Eye (tissue), 1 donor: ENCODE measurements at places on chromosomes 11 and 22.
A peak's percentile ranks its signal among the peaks of the same experiment; 100 is the strongest.

GRCh38 chr22:44758344-44758973, 6.1 kb downstream of the ARHGAP8 start:
- peak; percentile 71 for DNase-seq

DNA sequence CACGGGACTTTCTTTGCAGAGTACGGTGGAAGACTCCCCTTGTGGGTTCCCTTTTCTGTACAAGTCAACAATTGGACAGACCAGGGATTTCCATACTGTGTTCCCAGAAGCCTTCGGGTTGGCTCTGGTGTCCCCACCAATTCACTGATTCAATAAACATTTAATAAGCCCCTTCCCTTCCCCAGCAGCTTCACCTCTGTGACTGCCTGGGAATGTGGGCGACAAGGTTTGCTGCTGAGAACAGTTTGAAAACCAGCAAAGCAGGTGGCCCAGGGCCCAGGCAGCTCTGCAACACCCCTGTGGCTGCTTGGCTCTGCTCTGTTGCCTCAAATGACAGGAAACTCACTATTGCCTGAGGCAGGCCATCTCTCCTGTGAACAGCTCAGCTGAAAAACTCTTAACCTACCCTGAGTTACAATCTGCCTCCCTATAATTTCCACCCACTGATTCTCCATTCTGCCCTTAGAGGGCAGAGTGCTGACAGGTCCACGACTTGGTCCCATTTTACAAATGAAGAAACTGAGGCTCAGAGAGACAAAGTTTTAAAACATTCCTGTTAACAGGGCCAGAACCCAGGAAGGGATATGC, 10.4 kb downstream of the ADORA2A start:
- no peak for DNase-seq

DNA sequence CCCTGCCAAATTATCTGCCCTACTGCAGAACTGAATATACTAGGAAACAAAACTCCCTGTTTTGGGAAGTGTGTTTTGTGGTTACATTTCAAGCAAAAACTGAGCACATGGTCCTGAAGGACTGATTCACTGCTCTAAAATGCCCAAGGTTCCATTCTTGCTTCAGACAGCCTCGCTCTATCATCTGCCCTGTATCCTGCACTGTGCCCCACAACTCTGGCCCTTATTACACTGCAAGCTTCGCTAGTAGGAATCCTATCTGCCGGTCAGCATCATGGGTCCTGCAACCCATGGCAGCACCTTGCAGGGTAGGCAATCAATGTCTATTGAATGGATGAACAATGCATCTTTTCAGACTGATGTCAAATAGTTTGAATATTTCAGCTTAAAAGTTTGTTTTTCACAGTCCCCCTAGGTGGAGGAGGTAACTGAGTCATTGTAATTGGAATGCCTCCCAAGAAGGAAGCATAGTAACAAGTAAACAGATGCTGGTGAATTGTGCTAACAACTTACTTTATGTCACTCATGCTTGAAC, 21.3 kb downstream of the LAYN start:
- no peak for DNase-seq

- no peak for DNase-seq
Measured at GRCh38 chr11:73186294-73186850, 31.7 kb upstream of the P2RY2 start.

GRCh38 chr11:84825106-84825660, 802.0 kb downstream of the DLG2 start:
- DNase-seq: no peak

DNA sequence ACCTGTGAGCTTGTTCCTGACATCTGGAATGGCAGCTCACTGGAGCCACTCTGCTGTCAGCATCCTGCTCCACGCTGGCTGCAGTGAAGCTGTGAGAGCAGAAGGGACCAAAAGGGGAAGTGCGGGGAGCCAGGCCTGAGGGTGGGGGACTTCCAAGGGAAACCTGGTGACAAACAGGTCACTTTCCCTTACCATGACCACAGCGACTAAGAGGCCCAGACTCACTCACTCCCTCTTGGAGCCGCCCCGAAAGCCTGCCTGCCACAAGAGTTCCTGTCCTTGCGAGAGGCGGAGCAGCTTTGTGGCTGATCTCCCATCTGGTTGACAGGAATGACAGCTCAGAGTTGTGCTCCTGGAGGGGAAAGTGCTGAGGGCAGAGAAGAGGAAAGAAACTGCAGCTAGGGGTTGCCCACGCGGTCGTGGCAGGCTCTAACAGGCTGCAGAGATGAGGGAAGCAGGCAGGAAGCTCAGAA, 183.8 kb upstream of the NTM start:
- peak; percentile 78 for DNase-seq

DNA sequence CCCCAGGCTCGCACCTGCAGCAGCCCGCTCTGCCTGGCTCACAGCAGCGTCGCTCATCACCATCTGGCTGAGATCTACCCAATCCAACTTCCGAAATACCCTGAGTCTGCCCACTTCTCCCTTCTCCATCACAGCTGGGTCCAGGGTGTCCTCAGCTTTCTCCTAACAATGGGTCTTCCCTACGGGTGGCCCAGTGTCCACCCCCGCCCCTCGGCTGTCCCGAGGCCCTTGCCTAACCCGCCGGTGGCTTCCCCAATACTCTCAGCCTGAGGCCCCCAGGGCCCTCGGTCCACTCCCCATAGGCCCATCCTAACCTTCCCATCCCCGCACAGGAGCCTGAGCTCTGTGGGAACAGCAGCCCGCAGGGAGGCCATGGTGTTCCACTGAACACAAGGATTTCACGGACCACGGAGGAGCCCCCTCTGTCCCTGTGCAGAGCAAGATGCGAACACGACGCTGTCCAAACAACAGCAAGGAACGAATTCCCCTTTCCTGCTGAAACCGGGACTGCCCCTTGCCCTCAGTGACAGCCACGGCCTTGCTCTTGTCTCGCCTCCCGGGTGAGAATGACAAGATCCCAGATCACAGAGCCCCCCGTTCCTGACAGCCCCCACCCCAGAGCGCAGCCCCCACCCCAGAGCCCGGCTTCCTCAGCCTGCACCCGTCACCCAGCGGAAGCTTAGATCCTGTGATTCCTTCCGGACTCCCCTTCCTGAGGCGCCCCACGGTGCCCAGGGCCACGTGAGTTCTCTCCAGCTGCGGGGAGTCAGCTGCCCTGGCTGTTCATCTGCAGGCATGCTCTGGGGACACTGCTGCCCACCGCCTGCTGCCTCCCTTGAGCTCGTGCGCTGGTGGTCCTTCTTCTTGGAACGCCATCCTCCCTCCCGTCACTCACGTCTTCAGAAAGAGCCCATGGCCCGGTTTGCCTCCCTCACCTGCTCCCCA, 48.8 kb upstream of the CARS1 start:
- no peak for DNase-seq

GRCh38 chr22:38989466-38989865, 7.3 kb downstream of the APOBEC3B start:
- no peak for DNase-seq

DNA sequence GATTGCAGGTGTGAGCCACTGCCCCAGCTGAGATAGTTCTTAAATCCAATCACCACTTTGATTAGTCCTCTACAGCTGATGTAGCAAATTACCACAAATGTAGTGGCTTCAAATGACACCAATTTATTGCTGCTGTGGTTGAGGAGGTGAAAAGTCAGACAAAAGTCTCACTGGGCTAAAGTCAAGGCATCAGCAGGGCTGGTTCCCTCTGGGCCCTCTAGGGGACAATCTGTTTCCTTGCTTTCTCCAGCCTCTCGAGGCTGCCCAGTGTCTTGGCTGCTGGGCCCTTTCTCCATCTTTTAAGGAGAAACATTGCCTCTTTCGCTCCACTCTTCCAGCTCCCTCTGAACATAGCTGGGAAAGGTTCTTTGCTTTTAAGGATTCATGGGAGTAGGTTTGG, 50.5 kb upstream of the SHANK2 start:
- no peak for DNase-seq

GRCh38 chr11:115084231-115084630, 405.9 kb downstream of the NXPE2 start:
- peak; percentile 92 for DNase-seq

DNA sequence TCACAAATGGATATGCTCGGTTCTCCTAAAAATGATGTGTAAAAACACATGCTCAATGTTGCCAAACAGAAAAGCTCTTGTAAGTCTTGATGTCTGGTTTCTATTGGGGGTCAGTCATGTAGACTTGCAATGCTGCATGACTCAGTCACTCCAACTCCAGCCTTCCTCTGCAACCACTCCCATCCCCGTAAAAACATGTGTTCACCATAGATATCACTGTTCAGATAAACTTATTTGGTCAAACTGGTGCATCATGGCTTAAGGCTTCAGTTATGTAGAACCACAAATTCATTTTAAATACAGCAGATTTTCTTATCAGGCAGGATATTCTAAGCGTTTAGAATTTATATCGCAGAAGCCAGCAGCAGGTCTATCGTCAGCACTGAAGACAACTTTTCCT, 298.4 kb upstream of the LUZP2 start:
- no peak for DNase-seq

DNA sequence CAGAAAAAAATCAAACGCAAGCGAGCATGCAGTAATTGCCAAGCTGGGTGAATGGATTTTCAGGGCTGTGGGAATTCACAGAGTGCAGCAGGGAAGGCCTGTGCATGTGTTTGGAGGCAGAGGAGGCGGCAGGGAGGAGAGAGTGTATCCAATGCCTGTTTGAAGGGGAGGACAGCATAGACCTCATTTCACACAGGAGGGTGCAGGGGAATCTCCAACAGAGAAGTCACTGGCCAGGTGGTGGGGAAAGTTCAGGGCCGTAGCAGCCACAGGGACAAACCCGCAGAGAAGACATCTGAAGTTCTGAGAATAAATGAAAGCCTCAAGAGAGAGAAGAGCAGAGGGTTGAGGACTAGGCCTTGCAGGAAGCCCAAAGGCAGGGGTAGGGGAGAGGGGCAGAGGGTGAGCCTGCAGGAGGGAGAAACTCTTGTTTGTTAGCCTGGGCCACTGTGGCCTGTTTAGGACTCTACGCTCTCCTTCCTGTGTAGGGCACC, 19.2 kb upstream of the KDM2A start:
- DNase-seq: peak; percentile 62

DNA sequence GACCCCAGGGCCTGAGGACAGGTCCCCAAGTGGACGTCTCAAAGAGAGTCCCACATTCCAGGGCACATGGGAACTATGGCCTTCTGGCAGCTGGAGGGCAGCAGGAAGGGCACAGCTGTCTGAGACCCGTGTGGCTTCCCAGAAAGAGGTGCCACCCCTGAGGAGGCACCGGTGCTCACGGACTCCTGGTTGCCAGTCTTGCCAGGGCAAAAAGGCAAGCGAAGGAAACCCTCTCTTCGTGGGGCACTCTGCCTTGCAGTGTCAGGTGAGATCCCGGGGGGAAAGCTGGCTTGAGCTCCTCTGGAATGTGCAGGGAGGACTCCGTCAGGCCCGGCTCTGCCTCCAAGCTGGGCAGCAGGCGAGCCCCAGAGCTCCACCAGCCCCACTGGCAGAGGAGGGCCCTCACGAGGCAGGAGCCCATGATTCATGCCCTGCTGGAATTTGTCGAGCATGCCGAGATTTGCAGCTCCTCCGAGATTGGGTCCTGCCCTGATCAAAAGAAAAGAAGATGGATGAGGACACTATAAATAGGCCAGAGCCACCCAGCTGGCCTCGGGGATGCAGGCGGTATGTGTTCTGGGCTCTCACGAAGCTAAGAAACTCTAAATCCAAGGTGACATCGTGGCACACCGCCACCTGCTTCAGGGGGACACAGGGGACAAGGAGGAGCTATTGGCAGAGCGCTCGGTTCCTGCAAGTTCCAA, 9.9 kb upstream of the CELSR1 start:
- peak; percentile 48 for DNase-seq

DNA sequence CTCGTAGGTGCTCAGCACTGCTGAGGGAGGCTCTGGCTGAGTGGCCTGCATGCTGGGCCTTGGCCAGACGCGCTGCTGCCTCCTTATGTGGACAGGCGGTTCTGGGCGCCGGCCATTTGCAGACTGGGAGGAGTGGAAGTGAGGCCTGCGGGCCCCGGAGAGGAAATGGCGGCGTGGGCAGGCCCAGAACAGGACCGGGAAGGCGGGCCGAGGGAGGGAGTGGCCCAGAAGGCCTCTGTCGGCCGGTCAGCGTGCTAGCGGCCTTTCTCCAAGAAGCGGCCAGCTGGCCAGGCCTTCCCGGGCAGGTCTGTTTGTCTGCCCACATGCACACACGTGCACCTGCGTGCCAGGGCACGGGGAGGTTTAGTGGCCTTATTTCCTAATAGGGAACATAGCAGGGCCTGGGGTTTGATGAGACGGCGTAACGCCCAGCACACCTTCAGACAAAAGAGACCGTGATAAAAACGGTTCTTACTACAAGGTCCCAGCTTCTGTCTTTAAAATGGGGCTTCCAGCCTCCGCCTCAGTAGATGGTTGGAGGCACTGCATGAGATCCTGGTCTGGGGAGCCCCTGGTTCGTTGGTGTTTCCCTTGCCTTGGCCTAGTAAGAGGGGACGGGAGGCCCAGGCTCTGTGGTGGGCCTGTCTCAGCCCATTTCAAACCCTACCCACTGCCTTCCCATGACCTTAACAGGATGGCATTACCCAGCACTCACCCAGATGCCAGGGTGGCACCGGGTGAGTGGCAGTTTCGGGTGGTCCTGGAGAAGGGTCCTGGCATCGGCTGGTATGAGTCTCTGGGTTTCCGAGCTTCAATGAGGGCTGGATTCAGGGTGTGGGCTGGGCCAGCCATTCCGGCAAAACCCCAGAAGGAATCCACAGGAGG, 65.1 kb upstream of the PPARA start:
- no peak for DNase-seq

DNA sequence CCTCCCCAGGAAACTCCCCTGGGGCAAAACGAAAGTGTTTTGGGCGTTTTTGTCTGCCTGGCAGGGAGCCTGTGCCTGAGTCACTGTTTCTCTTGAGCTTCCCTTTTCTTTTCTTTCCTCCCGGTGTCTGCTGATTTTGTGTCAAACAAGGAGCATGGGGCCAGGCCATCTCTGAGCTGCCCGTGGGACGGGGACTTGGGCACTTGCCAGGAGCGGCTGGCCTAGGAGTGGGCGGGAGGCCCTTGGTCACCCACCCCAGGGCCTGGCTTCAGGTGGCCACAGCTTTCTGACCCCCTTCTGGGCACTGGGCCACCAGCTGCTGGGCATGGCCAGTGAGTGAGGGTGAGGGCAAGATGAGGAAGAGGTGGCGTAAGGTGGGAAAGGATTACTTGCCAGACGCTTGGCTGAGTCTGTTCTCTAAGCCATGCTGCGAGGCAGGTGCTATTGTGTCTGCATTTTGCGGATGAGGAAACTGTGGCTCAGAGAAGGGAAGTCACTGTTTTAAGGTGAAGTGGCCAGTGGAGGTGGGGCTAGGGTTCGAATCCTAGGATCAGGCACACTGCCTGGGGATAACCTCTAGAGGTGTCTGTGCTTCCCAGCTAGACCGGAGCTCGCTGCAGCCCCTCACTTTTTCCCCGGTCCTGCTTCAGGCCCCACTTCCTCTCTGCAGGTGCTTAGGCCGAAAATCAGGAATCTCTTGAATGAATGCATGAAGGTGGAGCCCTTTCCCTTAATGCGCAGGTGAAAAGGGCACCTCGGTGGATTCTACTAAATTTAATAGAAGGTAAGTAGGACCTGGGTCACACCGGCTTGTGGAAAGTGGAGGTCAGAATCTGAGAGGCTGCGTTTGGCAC, 7.8 kb upstream of the NFAM1 start:
- DNase-seq: no peak

- DNase-seq: no peak
Measured at GRCh38 chr11:112786196-112786595, 175.0 kb upstream of the NCAM1 start.
